ENCODE measurements at places on chromosomes 1 and 21. TPM values are rescaled to one million over a fixed set of nuclear protein-coding genes. Genes with fewer than 3 reads are reported as not detected.

Gene ATP1A4
- not detected for total RNA-seq

Gene LIN28A
- 0.03 TPM for total RNA-seq

Gene GJA8
- total RNA-seq: not detected

Gene DNAJC28
- 0.33 TPM for total RNA-seq

Gene PHF13
- 9.4 TPM for total RNA-seq

Gene OTUD3
- total RNA-seq: 2.6 TPM

Gene NFASC
- 1.1 TPM for total RNA-seq

Gene NBPF9
- total RNA-seq: 14.6 TPM

All from A549 treated with RU486 at 1 μM for 4 hours (cell line).